NCI-H2081 treated with DMSO at 0.1 percent for 48 hours (cell line): ENCODE measurements at places on chromosomes 3 and 15.

- DNase-seq, result no peak
These were observed 201.1 kb upstream of the BHLHE40 start for GRCh38 chr3:4778119-4778518.

- DNase-seq, result no peak
These were observed 167.8 kb upstream of the DPH6 start for GRCh38 chr15:35713733-35714132.

- no peak for DNase-seq
These were observed 783.0 kb upstream of the ARPP21 start for GRCh38 chr3:34856081-34856947.

DNA sequence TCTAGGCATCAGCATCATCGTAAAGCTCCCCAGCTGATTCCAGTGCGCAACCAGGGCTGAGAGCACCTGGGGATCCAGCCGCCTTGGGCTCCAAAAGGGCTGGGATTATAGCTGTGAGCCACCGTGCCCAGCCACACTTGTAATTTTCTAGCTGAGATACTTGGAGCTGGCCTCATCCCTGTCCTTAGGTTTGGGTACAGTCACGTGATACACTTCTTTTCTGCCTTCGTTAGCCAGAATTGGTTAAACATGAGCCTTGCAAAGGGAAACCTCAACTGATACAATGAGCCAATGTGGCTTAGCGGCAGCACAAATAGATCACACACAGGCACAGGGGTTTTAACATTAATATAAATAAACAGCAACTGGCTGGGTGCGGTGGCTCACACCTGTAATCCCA lies 69.8 kb upstream of the GCNT3 start:
- no peak for DNase-seq

- no peak for DNase-seq
These were observed 215.5 kb upstream of the RORA start for GRCh38 chr15:61444585-61444984.

DNA sequence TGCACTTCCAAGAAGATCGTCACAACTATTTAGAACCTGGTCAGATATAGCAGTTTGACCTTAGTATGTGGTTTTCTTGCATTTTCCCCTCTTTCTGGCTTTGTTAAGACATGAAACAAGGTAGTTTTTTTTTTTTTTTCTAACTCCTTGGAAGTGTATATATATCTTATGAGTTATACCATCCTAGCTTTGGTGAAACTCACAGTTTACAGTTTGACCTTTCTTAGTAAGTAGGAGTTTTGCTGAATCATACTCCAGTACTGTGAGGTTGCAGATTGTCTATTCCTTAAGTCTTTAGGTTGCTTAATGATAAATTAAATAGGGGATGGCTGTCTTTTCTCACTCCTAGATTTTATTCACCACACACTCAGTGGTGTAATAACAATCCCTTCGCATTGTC lies 325.0 kb downstream of the RBMS3 start:
- DNase-seq, result no peak

GRCh38 chr15:59821286-59821685 lies 132.2 kb upstream of the BNIP2 start:
- no peak for DNase-seq

DNA sequence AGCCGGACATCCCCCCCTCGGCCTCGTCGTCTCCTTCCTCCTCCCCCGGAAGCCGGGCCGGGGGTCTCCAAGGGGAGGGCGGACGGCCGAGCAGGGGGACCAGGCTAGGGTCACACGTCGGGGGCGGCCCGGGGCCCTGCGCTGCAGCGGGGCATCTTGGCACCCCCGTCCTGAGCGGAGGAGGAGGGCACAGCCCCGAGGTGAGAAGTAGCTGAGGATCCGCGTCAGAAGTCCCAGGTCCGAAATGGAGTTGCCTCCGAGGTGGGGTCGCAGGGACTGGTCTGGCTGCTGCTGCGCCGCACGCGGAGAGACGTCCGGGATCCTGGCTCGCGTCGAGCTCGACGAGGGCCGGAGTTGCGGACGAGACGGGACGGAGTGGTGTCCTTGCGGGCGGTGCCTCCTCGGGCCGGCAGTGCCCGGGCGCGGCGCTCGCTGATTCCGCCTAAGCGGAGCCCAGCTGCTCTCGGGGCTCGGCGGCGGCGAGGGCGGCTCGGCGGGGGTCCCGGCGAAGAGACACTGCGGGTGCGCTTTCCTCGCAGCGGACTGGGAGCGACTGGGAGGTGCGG lies at the start of gene ADCY5:
TSS of gene ADCY5 (minus strand) at position 555 of the 566 bp plus-strand sequence. CDS start at position 10, 545 bp downstream.
- DNase-seq, result no peak

GRCh38 chr15:98861188-98861587 lies 146.4 kb downstream of the PGPEP1L start:
- DNase-seq, result no peak

DNA sequence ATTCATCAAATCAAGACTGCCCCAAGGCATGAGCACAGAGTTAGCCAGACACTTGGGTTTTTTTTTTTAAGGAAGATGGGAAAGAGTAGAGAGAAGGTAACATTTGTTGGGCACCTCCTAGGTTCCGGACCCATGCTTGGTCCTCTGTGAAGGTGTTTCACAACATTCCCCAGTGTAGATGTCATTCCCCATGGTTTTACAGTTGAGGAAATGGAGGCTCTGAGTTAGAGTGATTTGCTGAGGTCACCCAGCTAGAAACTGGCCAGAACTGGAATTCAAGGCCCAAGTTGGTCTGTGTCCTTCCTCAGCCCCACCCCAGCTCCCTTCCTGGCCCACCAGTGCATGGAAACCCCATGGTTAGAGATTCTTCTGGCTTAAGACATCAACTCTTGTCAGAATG lies 19.9 kb downstream of the WNT7A start:
- no peak for DNase-seq

DNA sequence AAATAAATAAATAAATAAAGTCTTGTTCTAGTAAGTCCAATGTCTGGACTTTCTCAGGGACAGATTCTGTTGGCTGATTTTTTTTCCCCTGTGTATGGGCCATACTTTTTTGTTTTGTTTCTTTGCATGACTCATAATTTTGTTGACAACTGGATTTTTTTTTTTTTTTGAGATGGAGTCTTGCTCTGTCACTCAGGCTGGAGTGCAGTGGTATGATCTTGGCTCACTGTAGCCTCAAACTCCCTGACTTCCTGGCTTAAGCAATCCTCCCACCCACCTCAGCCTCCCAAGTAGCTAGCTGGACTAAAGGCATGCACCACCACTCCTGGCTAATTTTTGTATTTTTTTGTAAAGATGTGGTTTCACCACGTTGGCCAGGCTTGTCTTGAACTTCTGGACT lies 38.9 kb downstream of the TICRR start:
- DNase-seq, result no peak

GRCh38 chr15:52427804-52428203 lies 100.9 kb downstream of the MYO5A start:
- DNase-seq, result no peak

DNA sequence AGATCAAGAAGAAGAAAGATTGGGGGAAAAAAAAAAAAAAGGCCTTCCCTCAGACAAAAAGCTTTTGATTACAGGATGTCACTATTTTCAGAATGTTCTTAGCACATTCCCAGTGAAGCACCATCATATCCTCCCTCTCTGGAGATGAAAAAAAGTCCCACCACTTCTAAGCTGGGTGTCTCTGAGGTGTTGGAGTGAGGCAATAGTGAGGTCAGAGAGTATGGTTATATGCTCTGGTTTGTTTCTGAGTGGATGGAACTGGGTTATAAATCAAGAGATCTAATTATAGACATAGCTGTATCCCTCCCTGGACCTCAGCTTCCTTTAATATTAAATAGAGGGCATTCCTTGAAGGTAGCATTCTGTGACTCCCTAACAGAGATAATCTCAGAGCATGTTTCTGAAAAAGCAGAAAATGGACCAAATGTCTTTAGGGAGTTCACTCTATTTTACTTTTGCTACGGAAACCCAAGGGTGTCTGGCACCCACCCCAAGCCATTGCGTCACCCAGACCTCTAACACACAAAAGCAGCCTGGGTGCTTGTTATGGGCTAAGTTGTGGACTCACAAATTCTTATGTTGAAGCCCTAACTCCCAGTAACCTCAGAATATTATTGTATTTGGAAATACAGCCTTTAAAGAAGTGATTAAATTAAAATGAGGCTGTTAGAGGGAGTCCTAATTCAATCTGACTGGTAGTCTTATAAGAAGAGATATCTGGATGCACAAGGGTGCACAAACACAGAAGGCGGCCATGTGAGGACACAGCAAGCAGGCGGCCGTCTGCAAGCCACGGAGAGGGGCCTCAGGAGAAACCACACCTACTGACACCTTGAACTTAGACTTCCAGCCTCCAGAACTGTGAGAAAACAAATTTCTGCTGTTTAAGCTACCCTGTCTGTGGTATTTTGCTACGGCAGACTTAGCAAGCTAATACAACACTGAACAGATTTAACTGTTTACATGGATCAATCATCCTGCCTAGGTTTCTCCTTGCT lies 81.5 kb downstream of the MB21D2 start:
- no peak for DNase-seq

DNA sequence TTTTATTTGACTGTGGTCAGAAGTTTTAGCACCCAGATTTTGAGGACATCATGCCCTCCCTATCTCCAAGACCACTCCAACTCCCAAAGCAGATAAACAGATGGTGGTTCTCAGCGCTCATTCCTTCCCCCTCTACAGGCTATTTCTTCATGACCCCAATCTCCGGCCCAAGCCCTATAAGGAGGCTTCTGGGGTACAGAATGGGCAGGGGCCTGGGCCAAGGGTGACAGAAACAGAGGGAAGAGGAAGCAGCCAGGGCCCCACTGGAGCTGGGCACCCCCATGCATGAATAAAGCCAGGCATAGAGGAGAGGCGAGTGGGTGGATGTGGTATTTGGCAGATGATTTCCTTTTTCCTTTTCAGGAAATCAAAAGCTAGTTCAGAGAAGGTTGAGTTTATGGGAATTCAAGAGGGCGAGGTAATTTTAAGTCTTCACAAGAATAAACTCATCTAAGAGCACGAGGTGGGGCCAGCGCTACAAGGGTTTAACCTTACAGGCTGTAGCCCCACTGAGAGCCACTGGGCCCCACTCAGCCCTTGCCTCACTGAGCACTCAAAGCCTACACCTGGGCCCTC lies 104.8 kb upstream of the HERC1 start:
- DNase-seq, result no peak

- DNase-seq, result no peak
These were observed 3.2 kb downstream of the IMPDH2 start for GRCh38 chr3:49025793-49026520.

DNA sequence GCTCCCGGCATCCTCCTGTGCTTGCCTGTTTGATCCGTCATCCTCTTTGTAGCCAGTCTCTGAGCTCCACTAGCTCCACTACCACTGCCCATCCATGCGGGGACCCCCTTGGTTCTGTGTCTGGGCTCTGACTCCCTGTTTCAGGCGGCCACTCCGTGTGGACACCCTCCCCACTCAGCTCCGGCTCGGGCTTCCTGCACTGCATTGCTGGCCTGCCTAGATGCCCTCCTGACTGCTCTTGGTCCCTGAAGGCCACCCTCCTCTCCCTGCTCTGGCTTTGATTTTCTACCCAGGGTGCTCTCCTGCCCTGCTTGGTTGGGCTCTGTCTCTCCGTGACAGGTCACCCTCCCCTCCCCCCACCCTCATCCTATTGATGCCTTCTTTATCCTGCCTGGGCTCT lies 4.0 kb upstream of the ADGRG7 start:
- no peak for DNase-seq

DNA sequence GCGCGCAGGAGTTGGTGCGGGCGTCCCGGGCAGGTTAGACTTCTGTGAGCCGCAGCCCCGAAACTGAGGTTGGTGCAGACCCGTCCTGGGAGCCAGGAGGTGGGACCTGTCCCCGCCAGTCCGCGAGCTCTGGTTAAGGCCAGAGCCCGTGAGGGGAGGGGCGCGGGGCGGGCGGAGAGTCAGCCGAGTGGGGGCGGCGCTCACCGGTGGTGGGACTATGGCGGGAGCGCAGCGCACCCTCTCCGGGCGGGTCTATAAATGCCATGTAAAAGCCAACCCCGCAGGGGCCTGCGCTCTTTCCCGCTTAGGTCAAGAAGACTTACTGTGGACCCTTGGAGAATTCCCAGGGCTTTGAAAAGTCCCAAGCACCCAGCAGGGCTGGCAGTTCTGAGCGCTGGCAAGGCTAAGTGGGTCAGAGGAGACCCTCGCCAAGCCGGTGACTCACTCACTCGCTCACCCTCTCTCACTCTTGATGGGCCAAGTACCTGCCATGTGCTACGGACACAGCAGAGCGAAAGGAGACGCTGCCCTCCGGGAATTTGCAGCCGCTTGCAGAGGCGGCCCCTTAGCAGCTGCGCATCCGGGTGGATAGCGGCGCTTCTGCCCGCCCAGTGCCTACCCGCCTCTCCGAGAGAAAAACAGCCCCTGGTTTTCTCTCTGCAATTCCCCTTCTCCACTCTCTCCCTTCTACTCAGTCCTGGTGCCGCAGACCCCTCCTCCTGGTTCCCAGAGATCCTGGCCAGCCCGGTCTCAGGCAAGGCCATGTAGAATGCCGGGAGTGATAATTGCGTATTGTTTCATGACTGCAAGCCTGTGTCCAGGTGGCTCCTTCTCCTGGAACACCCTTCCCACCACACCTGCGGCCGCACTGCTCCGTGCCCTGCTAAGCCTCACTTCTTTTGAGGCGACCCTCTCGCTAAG lies at the start of gene ALDH1L1:
TSS of gene ALDH1L1 (minus strand) at position 110 of the 921 bp plus-strand sequence. CDS start 19,607 bp downstream, outside the sequence.
- DNase-seq, result no peak

GRCh38 chr3:71102111-71102983 lies 481.2 kb downstream of the FOXP1 start:
- DNase-seq, result peak; percentile 61

GRCh38 chr3:167814441-167814951 lies 79.0 kb downstream of the SERPINI1 start:
- peak; percentile 83 for DNase-seq

DNA sequence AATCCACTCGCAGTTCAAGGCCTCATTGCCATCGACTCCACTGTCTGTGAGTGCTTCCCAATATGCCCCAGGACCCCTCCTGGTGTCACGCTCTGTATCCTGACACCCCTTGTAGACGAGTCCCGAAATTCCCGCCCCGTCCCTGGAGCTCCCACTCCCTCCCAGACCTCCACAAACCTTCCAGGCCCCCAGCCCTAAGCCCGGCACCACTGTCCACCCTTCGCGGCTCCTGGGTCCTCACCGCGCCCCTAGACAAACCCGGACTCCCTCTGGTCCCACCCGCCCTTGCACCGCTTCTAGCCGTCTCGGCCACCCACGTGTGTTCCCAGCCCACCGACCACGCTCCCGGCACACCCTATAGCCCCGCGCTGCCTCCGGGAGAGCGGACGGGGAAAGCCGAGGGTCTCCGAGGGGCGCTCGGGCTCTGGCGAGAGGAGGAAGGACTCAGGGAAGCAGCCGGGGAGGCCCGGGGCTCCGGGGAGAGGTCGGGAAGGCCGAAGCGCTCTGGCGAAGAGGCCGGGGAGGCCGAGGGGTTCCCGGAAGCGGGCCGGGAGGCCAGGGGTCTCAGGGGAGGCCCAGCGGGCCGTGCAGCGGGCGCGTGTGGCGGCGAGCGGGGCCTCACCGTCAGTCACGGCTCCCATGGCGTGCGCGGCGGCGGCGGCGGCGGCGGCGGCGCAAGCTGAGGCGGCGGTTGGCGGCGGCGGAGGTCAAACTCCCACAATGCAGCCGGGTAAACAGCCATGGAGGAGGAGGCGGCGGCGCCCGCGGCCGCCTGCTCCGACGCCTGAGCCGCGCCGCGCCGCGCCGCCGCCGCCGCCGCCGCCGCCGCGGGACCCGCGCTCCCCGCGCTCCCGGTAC lies at the start of the genes ATXN7 and THOC7:
TSS of gene ATXN7 (plus strand) at position 718 of the 858 bp plus-strand sequence. CDS start 48,732 bp downstream, outside the sequence.
TSS of gene THOC7 (minus strand) at position 656 of the 858 bp plus-strand sequence. CDS start at position 641, 15 bp downstream.
- DNase-seq, result no peak
